ENCODE measurements at places on chromosomes 6 and 20. TPM values are rescaled to one million over a fixed set of nuclear protein-coding genes. Genes with fewer than 3 reads are reported as not detected.

DACT2 gene
- total RNA-seq = 1.7 TPM

PNPLA1 gene
- 0.25 TPM for total RNA-seq

PTK6 gene
- total RNA-seq = not detected

BEND6 gene
- 14.5 TPM for total RNA-seq

GSTA3 gene
- total RNA-seq = not detected

PI3 gene
- not detected for total RNA-seq

COL21A1 gene
- total RNA-seq = 2.7 TPM

KHDC1 gene
- 2.7 TPM for total RNA-seq

SLA2 gene
- total RNA-seq = under 0.01 TPM

RPL10A gene
- total RNA-seq = 977 TPM

FAM209B gene
- total RNA-seq = not detected

CTCFL gene
- not detected for total RNA-seq

BMP2 gene
- 6.1 TPM for total RNA-seq

MEP1A gene
- under 0.01 TPM for total RNA-seq

SOX4 gene
- 265 TPM for total RNA-seq

MRAP2 gene
- 2.5 TPM for total RNA-seq
